ENCODE measurements at places on chromosomes 16 and 17. TPM values are rescaled to one million over a fixed set of nuclear protein-coding genes. Genes with fewer than 3 reads are reported as not detected.

SSTR5 gene
- total RNA-seq: not detected

GPR139 gene
- total RNA-seq: not detected

GRIN2C gene
- not detected for total RNA-seq

TUBB3 gene
- 143 TPM for total RNA-seq

SETD6 gene
- 14.8 TPM for total RNA-seq

PLA2G10 gene
- not detected for total RNA-seq

TBC1D3G gene
- total RNA-seq: not detected

HSF4 gene
- total RNA-seq: 4.9 TPM

FAM171A2 gene
- 3.4 TPM for total RNA-seq

All from hair follicular keratinocyte (primary cell).